ENCODE measurements at places on chromosomes 2 and 18.

DNA sequence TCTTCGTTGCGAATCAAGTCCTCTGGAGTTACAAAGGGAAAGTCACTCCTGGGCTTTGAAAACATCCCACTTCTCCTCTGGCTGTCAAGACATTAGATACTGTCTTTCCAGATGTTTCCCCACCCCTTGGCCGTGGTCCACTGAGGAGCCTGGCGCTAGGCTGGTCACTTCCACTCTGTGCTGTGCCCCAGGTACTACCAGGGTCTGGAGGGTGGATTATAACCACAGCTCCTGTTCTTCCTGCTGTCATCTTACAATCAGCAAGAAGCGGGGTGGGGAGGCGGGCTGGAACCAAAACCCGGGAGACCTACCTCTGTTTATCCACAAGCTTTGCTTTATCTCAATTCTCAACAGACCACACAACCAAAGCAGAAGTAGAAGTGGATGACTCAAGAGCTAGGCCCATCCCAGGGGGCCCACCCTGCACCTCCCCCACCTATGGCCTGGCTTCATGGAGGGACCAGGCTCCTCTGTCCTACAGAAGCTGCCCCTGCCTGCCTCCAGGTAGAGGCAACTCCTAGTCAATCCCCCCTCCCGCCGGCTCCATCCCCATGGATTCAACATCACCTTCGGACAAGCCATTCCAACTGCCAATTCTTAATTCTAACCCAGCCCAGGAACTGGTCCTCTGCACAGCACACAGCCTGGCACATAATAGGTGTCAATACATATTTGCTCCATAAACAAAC lies 17.8 kb downstream of the SMAD7 start:
- DNase-seq, result no peak

- DNase-seq, result no peak
Measured at GRCh38 chr2:24203787-24204150, 28.9 kb downstream of the FAM228A start.

GRCh38 chr2:166610180-166610912 lies 116.3 kb upstream of the SCN7A start:
- peak; percentile 6 for DNase-seq

DNA sequence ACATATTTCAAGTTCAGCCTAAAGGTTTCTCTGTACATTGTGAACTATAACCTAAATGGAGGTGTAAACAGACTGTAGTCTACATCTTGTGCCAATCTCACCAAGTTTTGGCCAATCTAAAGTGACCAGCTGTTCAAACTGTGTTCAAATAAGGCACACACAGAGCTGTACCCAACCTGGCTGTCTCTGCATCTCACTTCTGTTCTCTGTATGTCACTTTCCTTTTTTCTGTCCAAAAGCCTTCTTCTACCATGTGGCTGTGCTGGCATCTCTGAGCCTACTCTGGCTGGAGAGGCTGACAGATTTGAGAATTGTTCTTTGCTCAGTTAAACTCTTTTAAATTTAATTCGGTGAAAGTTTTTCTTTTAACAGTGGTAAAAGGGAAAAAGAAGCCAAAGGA lies 817.9 kb downstream of the SOCS6 start:
- no peak for DNase-seq

GRCh38 chr2:240201866-240202265 lies 61.4 kb upstream of the OTOS start:
- DNase-seq, result no peak

GRCh38 chr18:23910032-23910431 lies 104.5 kb upstream of the TTC39C start:
- DNase-seq, result no peak
